ENCODE measurements at places on chromosomes 12 and 14.

- no peak for DNase-seq
Measured at GRCh38 chr14:23125933-23126524, 7.0 kb upstream of the CEBPE start.

GRCh38 chr12:113857371-113857770, 108.8 kb downstream of the RBM19 start:
- DNase-seq, result no peak

GRCh38 chr14:77284066-77284465, 13.1 kb upstream of the NGB start:
- no peak for DNase-seq

DNA sequence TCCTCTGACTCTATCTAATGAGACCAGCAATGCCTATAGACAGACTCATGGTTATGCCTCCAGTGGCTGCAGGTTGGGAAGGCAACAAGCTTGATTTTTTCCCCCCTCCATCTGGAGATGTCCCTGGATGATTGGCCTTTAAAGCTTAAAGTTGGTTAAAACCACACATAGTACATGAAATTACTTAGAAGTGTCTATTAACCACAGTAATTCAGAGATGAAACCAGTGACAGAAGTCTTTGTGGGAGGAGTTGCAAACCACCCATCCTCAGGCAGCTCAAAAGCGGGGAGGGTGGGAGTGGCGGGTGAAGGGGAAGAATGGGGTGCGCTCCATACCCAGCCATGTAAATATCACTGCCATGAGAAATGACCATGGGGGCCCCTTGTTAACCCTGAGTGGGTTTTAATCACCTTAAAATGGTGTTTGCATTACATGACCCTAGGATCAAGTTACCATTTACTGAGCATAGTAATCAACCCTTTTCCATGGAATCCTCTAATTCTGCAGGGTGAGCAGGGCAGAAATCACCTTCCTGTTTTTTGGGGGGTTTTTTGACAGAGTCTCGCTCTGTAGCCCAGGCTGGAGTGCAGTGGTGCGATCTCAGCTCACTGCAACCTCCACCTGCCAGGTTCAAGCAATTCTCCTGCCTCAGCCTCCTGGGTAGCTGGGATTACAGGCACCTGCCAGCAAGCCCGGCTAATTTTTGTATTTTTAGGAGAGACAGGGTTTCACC, 133.5 kb downstream of the FOXN3 start:
- no peak for DNase-seq

DNA sequence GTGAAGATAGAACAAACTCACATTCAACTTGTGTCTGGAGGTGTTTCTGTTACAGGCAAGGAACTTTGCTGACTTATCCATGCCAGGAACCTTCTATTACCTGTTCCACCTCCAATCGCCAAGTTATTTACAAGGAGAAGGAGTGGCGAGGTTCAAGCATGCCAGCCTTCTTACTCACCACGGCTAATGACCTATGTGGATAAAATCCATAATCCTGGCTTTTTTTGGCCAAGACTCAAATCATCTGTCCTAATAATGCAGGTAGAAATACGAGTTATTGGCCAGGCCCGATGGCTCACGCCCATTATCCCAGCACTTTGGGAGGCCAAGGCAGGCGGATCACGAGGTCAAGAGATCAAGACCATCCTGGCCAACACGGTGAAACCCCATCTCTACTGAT, 241.6 kb downstream of the TMEM132D start:
- no peak for DNase-seq

GRCh38 chr14:70788898-70789297, 20.4 kb downstream of the MAP3K9 start:
- no peak for DNase-seq

- DNase-seq, result no peak
Measured at GRCh38 chr14:65433646-65434045, 21.1 kb downstream of the FUT8 start.

- no peak for DNase-seq
Measured at GRCh38 chr14:89639687-89640086, 222.7 kb upstream of the FOXN3 start.

DNA sequence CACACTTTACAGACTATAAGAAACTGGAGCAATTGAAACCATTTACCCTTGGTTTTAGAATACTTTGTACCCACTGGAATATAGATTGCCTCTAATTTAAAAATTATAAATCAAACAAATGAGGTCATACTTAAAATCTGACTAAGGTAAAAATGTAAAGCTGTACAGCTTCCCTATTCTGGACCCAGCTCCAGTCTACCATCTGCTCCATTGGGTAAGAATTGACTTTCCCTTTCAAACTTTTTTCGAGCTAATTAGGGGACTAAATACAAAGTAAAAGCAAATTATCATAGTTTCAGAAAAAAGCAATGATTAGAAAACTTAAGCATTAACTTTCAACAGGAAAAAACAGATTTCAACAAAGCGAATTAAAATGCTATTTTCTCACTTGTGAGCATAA, 4.3 kb downstream of the KRR1 start:
- DNase-seq, result no peak

GRCh38 chr14:104639885-104640548, 35.4 kb upstream of the TMEM179 start:
- DNase-seq, result peak; percentile 27

- DNase-seq, result no peak
Measured at GRCh38 chr12:131371401-131372170, 339.3 kb upstream of the SFSWAP start.

- DNase-seq, result no peak
Measured at GRCh38 chr12:114384739-114385138, 21.2 kb downstream of the TBX5 start.

DNA sequence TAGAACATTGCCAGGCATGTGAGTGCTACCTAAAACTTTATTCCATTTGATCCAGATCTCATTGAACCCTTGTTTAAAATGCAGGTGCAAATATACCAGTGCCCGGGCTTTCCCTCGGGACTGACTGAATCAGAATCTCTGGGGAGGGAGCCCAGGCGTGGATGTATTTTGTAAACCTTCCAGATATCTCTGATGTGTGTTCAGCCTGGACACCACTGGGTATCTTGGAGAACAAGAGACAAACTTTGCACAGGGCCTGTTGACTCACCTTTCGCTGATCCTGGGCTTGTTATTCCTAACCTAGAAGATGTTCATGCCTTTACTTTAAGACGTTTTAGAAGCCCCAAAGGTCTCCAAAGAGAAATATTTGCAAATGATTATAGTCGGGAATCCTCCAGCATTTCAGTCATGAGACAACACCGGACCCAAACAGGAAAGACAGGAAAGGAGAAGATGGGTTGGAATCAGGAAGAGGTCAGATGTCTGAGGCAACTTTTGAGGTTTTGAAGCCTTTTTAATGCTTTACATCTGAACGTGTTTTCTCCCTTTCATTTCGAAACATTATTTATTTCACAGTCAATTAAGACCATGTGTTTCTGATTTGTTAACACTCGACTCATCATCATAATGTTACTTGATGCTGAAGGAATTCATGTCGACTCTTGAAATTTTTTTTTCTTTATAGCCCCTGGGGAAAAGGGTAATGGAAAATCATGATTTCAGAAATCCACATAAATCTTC, 118.6 kb downstream of the PLXNC1 start:
- DNase-seq, result peak; percentile 72

DNA sequence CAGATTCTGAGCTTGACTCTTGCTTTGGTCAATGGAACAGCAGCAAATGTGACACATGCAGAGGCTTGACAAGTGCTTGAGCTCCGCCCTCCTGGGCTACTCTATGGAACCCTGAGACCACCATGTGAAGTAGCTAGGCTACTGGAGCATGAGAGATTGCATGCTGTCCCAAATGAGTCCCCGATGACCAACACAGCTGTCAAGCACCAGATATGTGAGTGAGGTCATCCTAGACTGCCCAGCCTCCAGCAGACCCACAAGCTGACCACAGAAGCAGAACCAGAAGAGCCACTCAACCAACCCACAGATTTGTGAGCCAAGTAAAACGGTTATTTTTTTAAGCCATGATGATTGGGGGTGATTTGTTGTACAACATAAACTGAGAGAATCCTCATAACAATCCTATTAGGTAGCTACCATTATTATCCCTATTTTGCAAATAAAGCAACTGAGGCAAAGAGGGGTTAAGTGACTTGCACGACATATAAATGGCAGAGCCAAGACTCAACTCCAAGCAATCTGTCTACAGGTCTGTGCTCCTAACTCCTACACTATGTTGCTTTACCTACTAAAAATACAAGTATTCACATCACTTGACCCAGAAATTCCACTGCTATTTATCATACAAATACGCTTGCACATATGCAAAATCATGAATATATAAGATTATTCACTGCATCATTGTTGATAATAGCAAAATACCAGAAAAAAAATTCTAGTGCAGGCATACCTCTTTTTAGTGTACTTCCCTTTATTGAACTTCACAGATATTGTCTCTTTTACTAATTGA, 136.2 kb downstream of the NDUFA12 start:
- peak; percentile 57 for DNase-seq

- DNase-seq, result no peak
Measured at GRCh38 chr12:95790917-95791849, 619 bp upstream of the NTN4 start.

DNA sequence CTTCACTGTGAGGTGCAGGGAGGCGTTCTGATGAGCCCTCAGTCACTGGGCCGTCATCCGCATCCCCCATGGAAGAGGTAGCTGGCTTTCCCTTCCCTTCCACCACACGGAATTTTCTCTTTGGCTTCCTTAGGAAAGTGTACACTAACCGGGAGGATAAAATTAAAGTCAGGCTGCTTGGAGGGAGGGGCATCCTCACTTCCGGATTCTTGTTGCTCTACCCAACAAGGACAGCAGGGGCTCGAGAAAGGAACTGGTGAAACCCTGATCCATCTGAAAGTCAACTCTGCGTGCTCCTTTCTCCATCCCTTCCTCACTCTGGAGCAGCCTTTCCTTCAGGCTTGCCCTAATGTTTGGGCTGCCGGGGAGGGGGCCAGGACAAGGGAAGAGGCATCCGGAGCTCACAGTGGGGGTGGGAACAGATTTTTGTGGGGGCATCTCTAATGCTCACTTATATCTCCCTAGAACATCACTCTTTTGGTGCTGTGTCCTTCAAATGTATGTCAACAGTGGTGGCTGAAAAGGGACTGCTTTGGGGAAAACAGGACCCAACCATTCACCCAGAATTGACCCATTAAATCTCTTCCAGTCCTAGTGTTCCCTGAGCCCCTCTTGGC, 101.4 kb upstream of the FKBP4 start:
- DNase-seq, result peak; percentile 7

GRCh38 chr12:29681370-29681769, 102.4 kb downstream of the TMTC1 start:
- DNase-seq, result peak; percentile 20

DNA sequence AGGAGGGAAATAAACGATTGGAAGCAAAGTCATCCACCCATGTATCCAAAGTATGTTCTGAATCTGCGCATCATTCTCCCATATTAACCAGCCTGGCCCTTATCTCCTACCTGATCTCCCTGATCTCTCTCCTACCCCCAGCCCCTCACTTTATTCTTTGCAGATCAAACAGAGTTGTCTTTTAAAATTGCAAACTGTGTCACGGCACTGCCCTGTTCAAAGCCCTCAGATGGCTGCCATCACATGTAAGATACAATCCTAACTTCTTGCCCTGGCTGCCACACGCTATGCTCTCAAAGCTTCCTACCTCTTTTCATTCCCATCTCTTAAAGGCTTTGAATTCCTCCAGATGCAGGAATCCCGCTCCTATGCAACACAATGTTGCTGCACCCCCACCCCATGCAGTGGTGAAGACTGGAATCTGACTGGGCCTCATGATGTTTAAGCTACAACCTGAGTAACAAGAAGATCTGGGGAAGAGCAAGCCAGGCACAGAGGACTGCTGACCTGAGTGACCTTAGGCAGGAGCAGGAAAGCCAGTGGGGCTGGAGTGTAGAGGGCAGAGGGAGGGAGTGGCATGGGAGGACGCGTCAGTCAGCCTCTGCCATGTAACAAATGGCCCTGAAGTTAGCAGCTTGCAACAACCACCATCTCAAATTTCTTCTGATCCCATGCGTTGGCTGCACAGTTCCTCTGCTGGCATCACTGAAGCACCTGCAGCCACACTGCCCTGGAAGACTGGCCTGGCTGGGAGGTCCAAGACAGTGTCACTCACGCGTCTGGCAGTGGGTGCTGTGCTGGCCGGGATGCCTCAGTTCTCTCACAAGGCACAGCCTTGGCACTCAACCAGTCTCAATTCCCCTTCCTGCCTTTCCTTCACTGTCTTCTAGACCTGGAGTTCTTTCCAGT, 382.8 kb downstream of the BCL11B start:
- DNase-seq, result no peak

- no peak for DNase-seq
Measured at GRCh38 chr12:124976999-124977398, 11.9 kb downstream of the DHX37 start.

GRCh38 chr14:51527073-51527472, 124.6 kb upstream of the FRMD6 start:
- DNase-seq, result no peak

DNA sequence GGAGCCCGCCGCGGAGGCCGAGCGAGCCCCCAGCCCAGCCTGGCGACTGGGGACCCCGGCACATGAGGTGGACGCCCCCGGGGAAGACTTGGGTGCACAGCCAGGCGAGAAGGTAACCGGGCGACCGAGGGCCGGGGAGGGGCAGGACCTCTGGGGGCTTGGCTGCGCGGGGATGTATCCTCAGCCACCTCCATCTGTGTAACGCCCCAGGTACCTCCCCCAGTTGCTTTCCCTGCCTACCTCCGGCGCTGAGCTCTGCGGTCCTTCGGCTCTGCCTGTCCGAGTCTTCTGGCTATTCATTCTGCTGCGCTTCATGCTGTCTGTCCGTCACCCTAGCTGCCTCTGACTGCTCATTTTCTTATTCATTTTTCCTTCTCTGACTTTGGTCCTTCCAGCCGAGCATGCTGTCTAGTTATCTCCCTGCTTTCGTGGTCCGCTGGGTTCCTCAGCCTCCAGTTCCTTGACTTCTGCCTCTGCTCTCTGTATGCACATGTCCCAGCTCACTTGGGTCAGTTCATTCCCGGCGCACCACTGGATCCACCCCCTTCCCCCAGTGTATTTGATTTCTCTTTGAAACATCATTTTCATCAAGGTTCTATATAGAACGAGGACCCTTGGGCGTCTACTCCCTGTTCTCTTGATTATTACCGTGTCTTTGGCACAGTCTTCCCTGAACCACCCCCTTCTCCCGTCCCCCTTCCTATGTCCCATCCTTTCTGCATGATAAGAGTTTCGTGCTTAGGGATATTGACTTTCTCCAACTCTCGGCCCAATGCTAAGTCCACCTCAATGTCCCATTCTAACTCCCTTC, 612 bp downstream of the PHC1 start:
- DNase-seq, result no peak

DNA sequence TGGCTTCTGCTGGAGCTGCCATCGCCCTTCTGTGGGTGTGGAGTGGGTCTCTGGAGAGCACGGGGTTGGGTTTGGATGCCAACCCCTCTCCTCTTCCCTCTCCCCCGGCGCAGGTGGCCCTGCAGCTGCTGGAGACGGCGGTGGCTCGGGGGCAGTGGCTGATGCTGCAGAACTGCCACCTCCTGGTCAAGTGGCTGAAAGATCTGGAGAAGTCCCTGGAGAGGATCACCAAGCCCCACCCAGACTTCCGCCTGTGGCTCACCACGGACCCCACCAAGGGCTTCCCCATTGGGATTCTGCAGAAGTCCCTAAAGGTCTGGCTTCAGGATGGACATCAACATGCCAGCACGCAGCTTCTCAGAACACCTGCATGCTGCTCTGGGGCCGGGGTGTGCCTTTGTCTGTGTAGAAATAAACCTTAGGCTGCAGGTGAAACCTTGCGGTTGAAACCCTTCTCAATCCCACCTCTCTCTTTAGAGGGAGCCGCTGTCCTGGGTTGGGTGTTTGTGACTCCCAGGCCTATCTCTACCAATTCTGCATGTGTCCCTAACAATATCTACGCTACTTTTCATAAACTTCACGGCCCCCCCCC, 44.3 kb downstream of the CCDC92 start:
- no peak for DNase-seq

All from inflammatory macrophage treated with lipopolysaccharide for 1 hour (primary cell).